ENCODE measurements at places on chromosomes 4 and X.

DNA sequence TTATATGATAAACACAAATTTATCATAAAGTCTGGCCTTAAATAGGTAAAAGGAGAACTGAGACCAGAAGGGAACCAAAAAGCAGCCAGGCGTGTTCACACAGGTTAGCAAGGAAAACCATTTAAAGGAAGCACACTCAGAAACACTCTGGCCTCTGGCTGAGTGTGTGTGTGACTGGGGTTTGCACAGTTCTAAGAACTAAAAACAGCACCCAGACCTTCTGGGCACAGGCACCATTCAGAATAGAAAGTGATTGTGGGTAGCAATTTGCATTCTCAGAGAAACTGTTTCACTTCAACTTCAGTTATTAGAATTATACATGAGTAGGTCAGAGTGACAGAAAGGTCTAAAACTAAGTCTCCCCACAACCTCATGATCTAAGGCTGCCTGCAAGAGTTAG lies 10.0 kb downstream of the GPR82 start:
- no peak for DNase-seq

DNA sequence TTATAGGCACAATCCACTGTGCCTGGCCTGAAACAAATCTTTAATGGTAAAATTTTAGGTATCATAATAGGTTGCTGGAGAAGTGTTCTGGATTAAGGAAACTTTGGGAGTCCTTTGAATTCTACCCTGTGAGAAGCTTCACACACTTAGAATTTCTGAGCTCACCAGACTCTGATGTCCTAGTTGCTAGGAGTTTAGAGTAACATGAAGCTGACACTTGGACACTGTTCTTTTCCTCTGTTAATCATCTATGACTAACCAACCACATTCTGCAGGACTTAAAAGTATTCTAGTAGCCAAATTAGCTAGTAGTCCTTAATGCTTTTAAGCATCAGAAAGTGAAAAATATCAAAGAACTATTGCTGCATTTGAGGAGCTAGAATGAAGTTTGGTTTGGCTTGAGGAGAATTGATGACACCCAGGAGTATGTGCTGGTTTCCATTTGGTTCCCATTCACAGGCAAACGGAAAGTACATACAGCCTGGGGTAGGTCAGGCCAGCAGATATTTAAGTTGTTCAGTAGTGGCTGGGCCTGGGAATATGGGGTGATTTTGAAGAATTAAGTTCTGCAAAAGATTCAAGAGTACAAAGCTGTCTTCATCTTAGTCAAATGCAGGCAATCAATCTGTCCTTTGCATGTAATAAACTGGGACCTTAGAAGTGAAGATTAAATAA lies 38.8 kb upstream of the IGFBP7 start:
- DNase-seq: no peak

- no peak for DNase-seq
These were observed 132.6 kb upstream of the SLIT2 start for GRCh38 chr4:20119141-20119540.

- DNase-seq: no peak
These were observed 125.3 kb upstream of the CLNK start for GRCh38 chr4:10809905-10810304.
